ENCODE measurements at places on chromosomes 11 and 22. TPM values are rescaled to one million over a fixed set of nuclear protein-coding genes. Genes with fewer than 3 reads are reported as not detected.
A peak's percentile ranks its signal among the peaks of the same experiment; 100 is the strongest.

Gene DDX6
- total RNA-seq, result 127 TPM

Gene RIMBP3C
- total RNA-seq, result 0.17 TPM

Gene PGA5
- not detected for total RNA-seq

DNA sequence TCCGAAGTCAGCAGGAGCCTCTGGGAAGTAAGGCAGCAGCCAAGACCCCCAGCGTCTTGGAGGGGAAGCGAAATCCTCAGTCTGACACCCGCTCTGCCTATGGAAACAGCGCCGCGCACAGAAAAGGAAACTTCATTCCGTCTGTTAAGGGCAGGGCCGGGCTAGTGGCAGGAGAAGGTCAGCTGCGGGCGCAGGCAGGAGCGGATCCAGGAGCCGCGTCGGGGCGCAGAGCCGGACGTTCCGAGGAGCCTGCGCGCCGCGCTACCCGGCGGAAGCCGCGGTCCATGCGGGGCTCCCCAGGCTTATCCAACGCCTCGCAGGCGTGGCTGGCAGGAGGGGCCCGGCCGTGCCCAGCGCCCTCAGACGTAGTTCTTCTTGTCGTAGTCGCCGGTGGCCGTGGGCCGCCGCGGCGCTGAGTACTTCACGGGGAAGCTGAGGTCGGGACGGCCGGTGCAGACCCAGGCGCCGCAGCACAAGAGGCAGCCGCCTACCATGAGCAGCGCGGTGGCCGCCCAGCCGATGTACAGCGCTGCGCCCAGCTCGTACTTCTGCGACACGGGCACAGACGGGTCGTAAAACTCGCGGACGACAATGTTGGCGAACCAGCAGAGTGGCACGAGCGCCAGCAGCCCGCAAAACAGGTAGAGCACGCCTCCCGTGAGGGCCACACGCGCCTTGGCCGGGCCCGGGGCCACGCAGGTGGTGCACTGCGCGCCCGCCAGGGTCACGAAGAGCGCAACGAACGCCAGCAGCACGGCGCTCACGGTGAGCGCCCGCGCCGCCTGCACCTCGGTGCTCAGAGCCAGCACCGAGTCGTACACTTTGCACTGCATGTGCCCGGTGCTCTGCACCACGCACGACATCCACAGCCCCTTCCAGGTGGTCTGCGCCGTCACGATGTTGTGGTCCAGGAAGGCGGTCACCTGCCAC, 705 bp downstream of the CLDN5 start:
- DNase-seq, result no peak

DNA sequence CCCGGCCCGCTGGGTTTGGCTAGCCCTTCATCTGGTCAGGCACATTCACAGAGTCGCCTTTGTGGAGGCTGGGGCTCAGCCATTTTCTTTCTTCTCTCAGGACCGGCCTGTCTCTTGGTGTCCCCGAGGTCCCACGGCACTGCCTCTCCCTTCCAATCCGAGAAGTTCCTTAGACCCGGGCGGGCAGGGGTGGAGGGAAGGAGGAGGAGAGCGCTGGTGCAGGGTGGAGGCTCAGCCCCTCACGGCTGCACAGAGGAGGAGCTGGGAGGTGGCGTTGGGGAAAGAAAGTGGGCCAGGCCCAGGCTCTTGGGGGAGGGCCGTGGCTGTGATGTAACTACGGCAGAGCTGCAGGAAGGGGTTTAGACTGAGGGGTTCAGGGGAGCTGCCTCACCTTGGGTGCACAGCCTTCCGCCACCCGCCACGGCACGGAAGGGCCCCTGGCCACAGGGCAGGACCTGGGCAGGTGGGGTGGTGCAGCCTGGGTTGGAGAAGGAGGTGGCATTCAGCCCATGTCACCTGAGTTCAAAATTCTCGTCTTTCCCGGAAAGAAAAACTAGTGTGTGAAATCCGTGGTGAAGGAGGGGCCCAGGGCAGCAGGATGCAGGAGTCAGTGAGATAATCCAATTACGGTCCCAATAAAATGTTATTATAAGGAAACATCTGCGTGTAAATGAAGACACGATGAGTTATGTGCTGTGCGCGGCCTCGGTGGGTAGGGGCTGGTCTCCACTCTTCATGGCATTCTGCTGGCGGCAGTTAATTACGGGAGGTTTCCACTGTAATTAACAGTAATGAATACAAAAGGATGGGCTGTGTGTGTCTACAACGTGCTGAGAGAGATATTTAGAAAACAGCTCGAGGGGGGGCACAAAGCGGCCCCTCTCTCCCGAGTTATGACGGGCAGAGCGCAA, 1.7 kb downstream of the BRSK2 start:
- no peak for DNase-seq

GRCh38 chr11:57903441-57904123, 120.1 kb upstream of the OR9Q1 start:
- DNase-seq, result peak; percentile 92

Measured in renal cortical epithelial cell (primary cell).